Motor neuron (in vitro differentiated cells): ENCODE measurements at places on chromosomes 11 and 22.

- no peak for ATAC-seq
Observed at GRCh38 chr11:86670181-86670580, 2.2 kb downstream of the ME3 start.

- ATAC-seq, result no peak
Observed at GRCh38 chr22:45533703-45534102, 31.0 kb downstream of the FBLN1 start.

DNA sequence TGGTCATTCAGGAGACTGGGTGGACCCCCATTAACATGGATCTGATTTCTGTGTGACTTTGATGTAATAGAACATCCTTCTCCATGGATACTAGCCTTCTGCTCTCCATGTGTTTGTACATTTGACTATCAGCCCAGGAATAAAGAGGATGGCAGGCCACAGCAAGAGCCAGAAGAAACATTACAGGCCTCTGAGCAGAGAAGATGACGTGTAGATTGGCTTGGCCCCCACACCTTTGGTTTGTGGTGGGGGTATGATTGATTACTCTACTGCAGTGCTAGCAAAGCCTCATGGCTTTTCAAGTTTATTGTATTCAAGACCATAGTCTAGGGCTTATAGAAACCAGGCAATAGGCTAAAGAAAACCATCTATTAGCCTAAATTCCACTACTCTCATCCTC, 77.0 kb downstream of the GRAMD1B start:
- no peak for ATAC-seq

DNA sequence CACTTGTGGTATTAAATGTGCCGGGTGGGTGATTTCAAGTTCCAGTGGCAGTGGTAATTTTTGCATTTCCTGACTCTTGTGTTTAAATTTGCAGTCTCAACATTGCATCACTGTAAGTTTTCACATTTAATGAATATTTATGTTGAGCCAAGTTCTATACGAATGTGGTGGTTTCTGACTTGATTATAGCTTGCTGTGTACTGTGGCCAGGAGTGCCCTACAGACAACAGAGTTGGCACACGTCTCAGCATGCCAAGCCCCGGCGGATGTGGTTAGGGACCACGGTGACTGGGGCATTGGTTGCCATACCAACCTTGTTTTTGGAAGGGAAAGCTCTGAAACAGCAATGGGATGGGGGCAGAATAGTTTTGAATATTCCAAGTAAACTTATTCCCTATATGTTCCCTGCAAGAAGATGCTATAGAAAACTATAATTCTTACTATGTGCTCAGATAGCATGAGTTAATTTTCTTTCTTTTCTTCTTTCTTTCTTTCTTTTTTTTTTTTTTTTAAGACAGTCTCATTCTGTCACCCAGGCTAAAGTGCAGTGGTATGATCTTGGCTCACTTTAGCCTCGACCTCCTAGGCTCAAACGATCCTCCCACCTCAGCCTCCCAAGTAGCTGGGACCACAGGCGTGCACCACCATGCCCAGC, 16.0 kb downstream of the ZNRF3 start:
- peak; percentile 89 for ATAC-seq

- no peak for ATAC-seq
Observed at GRCh38 chr11:2818021-2818420, 67.6 kb downstream of the CDKN1C start.
